ENCODE measurements at places on chromosomes 16 and 17.

GRCh38 chr17:78120537-78120936, 8.0 kb downstream of the TMC6 start:
- no peaks in the 10 kb centered on the region for H3K4me1 ChIP-seq
- no peak overlapping the region for H3K27ac ChIP-seq
- H3K27me3 ChIP-seq: no peaks in the 10 kb centered on the region
- DNase-seq: no peak
- peaks cover 27% of the 10 kb centered on the region for H3K36me3 ChIP-seq

- peaks cover 22% of the 10 kb centered on the region for H3K27me3 ChIP-seq
- DNase-seq: no peak
- no peak overlapping the region for H3K27ac ChIP-seq
- H3K4me1 ChIP-seq: no peaks in the 10 kb centered on the region
- no peaks in the 10 kb centered on the region for H3K36me3 ChIP-seq
These were observed 21.9 kb downstream of the ACE start for GRCh38 chr17:63498626-63499195.

DNA sequence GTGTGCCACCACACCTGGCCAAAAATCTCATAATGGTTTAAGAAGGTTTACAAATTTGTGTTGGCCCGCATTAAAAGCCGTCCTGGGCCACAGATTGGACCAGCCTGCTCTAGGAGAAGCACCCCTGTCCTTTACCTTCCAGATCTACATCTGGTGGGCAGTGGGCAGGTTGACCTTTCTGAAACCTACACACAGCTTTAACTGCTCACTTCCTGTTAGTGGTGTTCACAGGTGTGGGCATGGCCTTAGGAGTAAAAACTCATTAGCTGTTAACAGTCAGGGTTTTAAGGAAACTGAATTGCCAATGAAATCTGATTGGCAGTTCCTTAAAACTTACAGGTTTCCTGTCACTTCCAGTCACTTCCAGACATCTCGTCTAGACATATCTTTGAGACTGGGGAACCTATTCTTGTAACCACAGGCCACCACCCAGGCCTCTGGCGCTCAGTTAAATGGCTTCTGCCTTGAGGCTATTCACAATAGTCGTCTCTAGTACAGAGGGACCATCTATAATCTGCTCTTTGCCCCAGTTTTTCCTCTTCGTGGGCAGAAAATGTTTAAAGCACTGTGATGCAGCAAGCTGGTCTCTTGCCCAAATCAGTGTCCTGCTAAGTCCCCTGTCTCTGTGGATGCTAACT, 29.3 kb downstream of the GNGT2 start:
- no peaks in the 10 kb centered on the region for H3K36me3 ChIP-seq
- no peak for DNase-seq
- no peak overlapping the region for H3K27ac ChIP-seq
- no peaks in the 10 kb centered on the region for H3K4me1 ChIP-seq
- H3K27me3 ChIP-seq: no peaks in the 10 kb centered on the region

- no peaks in the 10 kb centered on the region for H3K27me3 ChIP-seq
- H3K36me3 ChIP-seq: no peaks in the 10 kb centered on the region
- DNase-seq: no peak
These were observed 1.4 kb downstream of the MPG start for GRCh38 chr16:79151-80054.

All from HCT116 (cell line).